NCI-H1105 treated with DMSO at 0.1 percent for 48 hours (cell line): ENCODE measurements at places on chromosomes 2 and 18.

DNA sequence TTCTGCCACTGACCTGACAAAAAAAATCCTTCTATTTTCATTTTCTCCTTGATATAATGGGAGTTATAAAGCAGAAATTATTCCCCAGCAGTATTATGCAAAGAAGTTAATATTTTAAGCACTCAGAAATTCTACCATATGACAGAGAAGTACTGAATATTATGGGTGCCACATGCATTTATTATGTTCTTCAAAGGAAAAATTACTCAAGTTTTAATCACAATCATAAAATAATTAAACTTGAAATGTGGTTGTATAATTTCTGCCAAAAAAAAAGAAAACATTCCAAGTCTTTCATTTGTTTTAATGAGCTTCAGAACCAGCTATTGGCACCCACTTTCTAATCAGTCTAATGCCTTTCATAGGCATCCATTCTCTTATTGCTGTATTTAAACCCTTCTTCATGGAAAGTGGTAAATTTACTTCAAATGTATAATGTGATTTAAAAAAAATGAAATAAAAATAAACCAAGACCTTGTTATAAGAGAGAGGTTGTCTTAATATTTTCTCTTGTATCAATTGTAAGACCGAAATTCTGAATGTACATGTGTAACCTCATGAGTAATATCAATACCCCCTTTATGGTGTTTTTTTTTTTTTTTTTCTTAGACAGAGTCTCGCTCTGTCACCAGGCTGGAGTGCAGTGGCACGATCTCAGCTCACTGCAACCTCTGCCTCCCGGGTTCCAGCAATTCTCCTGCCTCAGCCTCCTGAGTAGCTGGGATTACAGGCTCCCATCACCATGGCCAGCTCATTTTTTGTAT lies 302.3 kb downstream of the IRS1 start:
- no peak for DNase-seq

- DNase-seq, result peak; percentile 30
Measured at GRCh38 chr2:119694845-119695521, 16.0 kb downstream of the TMEM177 start.

DNA sequence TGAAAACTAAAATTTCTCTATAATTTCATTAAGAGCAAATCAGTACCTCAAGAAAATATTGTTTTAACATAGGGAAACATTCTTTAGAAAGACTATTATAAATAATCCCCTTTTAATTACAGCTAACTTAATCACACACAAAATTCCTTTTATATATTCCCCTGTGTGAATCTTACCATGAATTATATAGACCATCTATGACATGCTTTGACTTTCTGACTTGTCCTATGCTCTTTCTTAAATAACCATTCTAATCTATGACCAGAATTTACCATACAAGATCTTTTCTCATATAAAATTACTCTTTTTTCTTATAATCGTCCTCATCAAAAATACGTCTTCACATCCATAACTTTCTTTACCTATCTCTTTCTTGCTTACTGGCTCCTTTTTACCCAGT lies 824.2 kb upstream of the FAM98A start:
- DNase-seq, result no peak

GRCh38 chr18:708096-708495 lies 4.3 kb downstream of the ENOSF1 start:
- no peak for DNase-seq

DNA sequence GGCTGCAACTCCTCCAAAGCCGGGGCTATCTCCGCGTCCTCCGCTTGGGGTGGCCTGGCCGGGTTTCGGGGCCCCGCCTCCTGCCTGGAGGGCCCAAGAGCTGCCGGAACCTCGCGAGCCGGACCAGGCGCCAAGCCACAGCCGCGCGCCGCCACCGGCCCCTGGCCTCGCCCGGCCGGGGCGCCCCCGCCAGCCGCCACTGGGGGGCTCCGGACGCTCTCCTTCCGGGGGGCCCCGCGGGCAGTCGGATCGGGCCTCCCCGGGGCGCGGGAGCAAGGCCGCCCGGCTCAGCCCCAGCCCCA lies 17.4 kb upstream of the HAAO start:
- peak; percentile 78 for DNase-seq

GRCh38 chr18:65567372-65567771 lies 183.4 kb upstream of the CDH7 start:
- DNase-seq, result peak; percentile 25

GRCh38 chr18:54151376-54151775 lies 73.1 kb downstream of the MBD2 start:
- DNase-seq, result no peak

GRCh38 chr2:101698014-101698843 lies 722 bp downstream of the MAP4K4 start:
- DNase-seq, result no peak

DNA sequence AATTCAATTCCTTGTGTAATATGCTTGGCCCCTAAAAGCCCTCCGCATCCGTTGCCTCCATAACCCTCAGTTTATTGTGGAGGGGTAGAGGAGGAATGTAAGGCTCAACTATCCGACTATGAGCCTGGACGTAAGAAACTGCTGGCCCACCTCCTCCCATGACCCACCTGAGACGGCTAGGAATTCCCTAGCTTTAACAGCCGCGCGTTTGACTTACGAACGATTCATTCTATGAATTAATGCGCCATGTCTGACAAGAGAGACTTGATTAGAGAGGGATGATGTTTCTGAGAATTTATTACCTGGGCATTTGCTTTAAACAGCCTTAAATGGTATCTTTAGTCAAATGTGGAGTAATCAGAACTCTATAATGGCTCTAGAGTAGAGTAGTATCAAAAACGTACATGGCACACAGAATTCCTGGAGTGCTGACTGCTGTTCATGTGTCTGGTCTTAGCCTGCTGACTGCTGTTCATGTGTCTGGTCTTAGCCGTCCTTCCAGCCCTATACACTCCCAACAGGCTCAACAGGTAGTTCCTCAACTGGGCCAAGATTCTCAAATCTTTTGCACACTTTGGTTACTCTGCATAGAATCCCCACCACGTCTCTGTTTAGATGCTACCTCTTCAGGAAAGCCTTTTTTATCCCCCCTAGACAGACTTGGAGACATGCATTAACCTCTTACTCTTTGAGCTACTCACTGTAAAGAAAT lies 899 bp upstream of the GFPT1 start:
- no peak for DNase-seq

GRCh38 chr2:120628248-120628647 lies 107.4 kb upstream of the GLI2 start:
- DNase-seq, result no peak

DNA sequence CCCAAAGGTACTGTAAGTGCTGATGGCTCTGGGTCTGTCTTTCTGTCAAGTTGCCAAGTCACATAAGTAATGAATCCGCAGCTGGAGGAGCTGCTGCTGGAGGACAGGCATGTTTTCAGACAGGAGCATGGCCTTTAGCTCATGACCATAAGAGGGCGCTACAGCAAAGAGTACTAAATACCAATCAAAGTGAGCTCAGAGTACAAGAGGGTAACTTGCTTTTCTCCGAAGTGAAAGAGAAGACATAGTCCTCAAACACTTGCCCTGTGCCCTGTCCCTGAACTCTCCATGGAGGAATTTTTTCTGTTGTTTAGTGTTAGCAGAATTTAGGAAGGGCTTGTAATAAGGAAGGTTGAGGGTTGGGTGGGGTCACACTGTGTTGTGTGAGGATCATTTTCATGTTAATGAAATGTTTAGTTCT lies 58.0 kb upstream of the EML6 start:
- DNase-seq, result no peak

DNA sequence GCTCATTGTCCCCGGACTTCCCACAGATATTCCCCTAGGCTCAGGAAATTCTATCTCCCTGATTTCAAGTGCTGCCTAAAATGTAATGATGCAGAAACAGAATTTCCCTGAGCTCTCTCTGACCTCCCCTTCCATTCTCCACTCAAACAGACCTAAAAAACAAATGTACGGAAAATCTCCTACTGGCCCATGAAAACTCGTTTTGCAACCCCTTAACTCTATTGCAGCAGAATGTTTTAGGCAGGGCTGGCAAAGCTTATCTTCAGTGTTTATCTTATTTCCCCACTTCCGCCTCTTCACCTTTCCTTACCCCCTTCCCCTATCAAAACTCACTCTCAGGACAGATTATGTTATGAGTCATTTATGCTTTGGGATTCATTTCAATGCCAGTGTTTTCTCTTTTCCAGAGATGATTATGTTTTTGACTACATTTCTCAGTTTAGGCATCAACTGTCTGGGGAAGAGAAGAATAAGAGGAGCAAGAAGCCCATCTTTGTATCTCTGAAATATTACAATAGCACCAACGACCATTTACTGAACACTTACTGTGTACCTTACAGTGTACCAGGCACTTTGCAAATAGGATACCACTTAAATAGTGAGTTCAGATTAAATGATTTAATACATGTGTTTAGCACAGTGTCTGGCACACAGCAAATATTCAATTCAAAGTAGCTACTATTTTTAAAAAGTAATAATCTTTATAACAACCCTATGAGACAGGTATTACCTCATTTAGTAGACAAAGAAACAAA lies 53.9 kb upstream of the STPG4 start:
- DNase-seq, result no peak

DNA sequence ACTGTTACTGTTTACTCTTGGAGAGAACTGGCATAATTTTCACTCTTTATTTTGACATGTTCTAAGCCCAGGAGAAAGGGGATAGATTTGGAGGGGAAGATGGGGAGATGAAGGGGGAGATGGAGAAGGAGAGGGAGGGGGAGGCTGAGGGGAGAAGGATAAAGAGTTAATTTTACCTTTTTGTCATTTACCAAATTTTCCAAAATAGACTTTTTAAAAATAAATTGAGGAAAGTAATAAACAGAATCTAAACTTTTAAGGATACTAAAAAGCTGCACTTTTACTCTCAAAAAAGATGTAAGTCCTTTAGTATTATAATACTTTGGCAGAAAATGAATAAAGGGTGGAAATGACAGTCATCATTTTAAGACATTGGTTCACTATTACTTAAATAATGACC lies 12.3 kb downstream of the MMADHC start:
- DNase-seq, result no peak

DNA sequence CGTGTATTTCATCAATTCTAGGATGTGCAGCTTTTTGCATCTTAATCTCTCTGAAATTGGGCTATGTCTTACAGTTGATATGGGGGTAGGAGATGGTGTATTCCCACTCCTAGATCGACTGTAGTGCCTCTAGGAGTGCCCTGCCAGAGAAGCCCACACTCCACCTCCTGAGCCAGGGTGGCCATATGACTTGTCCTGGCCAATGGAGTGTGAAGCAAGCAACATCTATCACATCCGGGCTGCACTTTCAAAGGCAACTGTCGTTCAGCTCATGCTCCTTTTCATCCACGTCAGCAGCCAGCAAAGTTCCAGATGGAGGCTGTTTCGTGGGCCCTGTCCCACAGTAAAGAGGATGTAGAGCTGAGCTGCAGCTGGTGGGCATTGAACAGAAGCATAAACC lies 149.4 kb upstream of the SLC1A4 start:
- no peak for DNase-seq

DNA sequence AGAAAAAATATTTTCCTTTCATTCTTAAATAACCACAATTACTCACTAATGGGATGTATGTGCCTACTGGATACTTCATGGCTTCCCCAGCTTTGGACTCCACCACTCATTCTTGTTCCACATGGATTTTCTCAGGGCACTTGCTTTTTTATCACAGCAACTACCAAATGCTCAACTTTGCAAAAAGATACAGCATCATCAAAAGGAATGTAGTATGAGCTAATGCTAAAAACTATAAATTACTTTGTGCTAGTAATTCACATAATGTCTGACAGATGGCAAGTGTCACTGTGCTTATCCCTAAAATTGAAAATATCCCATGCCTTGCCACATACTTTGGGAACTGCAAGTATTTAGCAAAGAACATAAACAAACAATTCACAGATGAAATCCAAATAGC lies 130.4 kb upstream of the ZFP36L2 start:
- no peak for DNase-seq

DNA sequence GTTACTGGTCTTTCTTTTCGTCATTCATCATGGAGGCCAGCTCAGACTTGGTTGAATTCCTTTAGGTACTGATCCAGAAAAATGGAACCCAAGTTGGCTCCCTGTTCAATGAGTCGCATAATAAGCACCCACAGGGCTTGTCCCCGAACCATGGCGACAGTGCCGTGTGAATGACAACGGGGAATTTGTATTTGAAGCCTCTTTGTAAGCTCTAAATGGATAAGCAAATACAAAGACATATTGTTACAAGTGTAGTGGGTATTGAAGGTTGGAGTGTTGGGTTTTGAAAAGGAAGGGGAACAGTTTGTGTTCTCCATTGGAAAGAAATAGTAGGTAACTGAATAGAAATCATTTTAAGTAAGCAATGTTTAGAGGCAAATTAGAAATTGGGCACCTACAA lies 288.9 kb downstream of the SLC4A3 start:
- DNase-seq, result no peak

DNA sequence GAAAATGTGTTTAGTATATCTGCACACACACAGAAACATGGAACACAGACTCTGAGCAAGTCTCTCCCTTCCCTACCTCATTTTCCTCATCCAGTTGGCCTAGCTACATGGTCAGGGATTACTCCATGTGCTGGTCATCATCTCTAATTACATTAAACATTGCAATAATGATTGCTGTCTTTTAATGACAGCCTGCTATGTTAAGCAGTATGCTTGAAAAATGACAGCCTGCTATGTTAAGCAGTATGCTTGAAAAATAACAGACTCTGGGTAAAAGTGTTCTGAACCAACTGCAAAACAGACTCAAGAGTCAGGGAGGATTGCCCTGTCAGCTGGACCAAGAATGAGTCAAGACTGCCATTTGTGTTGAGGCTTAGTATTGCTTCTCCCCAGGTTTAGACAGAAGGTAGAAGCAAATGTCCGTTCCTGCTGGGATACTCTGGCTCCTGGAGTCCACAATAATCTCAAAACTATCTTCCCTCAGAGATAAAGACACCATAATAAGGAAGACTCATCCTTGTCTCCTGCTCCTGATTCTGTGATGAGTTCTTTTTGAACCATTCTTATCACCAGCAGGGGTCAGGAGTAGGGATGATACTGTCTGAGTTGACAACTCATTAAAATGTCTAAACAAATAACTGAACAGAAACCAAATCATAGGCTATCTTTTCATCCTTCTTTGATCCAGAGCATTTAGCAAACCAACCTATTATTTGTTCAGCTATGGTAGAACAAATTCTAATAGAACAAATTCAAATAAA lies 57.7 kb downstream of the CCDC93 start:
- no peak for DNase-seq

GRCh38 chr18:10564975-10565773 lies 39.3 kb downstream of the NAPG start:
- no peak for DNase-seq

DNA sequence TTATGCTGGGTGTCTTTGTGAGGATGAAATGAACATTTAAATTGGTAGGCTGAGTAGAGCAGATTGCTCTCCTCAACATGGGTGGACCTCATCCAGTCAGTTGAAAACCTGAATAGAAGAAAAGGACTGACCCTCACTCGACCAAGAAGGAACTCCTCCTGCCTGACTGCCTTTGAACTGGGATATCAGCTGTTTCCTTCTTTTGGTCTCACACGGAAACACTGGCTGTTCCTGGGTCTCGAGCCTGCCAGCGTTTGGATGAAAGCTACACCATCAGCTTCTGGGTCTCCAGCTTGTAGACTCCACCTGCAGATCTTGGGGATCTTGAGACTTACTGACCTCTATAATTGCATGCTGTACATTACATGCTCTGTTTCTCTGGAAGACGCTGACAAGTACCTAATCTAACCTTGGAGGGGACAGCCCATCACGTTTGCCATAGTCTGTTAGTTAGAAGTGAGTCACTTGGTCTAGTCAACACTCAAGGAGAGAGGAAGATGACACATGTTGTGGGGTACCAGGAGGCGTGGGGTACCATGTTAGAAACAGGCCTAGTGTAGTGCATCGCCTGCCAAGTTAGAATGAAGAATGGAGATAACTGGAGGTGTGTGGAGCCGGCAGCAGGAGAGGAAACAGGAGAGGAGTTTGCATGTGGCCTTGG lies 267.0 kb downstream of the MREG start:
- no peak for DNase-seq

- DNase-seq, result peak; percentile 40
Measured at GRCh38 chr18:75208155-75208835, 644 bp downstream of the PTGR3 start.
